ENCODE measurements at places on chromosomes 3 and 15.

GRCh38 chr15:71011503-71012155 is 103.6 kb upstream of the THSD4 start:
- DNase-seq, result no peak

DNA sequence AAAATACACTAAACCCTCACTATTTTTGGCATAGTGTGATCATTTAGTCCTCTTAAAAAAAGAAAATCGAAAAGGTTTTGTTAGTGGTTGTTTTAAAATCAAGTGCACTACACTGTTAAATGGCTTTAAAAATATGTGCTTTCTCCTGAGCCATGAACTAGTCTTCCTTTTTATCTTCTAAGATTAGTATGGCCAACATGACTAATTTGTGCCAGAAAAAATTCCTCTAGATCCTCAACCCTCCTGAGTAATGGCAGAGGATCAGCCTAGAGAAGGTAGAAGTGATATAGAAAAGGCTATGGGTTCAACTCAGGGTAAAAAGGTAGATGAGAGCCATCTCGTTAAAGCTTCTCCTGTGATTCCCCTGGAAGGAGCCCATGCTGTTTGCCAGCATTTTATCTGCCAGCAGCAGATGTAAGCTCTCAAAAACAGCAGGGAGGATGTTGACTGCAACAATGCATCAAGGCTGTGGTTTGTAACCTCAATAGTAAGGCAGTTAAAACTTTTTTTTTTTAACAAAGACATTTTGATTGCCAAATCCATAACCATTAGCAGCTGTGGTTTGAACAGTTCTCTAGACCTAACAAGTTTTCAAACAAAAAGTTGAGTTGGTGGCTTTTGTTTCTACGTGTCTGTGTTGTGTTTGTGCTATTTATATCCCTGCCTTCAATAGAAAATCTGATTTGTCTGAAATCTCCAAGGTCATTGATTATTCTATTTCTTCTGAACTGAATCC is 30.2 kb upstream of the ZNF609 start:
- DNase-seq, result peak; percentile 5

DNA sequence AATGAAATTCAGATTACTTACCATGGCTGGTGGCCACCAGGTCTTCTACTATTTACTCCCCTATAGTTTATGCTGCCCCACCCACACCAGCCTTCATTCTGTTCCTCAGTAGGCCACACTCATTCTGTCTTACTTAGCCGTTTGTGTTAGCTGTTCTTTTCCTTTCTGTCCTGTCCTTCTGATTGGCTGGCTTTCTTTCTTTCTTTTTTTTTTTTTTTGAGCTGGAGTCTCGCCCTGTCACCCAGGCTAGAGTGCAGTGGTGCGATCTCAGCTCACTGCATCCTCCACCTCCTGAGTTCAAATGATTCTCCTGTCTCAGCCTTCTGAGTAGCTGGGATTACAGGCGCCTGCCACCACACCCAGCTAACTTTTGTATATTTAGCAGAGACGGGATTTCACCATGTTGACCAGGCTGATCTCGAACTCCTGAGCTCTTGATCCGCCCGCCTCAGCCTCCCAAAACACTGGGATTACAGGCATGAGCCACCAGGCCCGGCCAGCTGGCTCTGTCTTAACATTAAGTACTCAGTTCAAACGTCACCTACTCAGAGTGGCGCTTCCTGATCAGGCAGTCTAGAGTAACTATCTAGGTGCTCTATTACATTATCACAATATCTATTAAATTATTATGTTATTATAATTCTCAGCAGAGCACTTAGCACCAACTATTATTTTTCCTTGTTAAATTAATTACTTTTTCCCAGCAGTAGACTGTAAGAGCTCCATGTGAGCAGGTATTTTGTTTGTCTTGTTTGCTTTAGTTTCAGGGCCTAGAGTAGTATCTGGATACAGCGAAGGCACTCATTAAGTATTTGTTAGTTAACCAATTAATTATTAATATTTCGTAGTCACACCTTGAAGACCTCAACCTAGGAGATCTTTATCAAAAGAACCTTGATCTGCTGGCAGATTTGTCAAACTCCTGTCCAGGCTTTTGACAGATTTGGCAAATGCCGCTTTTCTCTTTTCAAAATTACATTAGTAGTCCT is 6.4 kb downstream of the CMSS1 start:
- no peak for DNase-seq

- no peak for DNase-seq
Observed at GRCh38 chr15:59657635-59658125, 365 bp upstream of the GTF2A2 start.

GRCh38 chr3:9045371-9045770 is 82.1 kb upstream of the RAD18 start:
- DNase-seq, result no peak

DNA sequence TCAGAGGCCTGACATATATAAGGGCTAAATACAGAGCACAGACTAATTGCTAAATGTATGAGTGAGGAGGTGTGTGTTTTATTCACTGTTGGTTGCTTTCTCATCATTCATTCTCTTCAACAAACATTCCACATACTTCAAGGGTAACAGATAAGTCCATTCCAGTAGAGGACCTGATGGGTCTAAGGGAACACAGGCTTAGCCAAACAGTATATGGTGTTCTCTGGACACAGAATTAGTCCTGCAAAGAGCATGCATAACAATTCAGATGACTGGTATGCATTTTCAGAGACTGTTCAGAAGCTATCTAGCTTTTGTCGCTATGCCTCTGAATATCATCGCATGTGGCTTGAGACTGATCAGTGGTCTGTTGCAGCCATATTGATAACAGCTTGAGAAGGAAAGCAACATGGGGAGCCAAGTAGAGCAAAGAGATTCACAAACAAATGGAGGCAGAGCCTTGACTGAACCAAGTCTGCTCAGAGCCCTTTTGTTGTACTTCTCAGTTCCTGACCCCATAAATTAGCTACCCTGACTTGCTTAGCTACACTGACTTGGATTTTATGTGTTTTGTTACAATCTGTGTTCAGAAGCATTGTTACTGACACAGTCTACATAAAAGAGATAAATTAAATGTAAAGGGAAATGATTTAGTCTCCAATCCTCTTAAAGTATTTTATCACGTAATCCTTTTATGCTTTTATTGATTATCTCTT is 1178.7 kb downstream of the ROBO1 start:
- DNase-seq, result no peak

GRCh38 chr3:43316783-43317460 is 30.6 kb downstream of the SNRK start:
- no peak for DNase-seq

GRCh38 chr15:36797128-36797527 is 217.7 kb downstream of the CDIN1 start:
- DNase-seq, result no peak

GRCh38 chr3:61524933-61525332 is 36.4 kb upstream of the PTPRG start:
- no peak for DNase-seq

GRCh38 chr3:129563332-129563731 is 20.4 kb downstream of the H1-8 start:
- DNase-seq, result no peak

DNA sequence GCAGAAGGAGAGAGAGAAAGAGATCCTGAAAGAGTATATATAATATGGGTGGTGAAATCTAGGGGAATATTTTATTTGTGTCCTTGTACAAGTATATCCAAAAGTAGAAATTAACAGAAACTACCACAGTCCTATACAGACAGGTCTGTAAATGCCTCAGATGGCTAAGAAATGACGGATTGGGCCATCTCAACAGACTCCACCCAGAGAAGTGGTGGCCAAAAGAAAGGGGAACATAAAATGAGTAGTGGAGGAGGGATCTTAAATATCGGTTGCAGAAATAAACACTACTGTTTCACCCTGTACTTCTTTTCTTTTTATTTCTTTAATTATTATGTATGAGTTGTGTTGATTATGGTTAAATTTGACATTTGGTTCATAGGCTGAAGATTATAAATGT is 47.7 kb downstream of the CCR3 start:
- no peak for DNase-seq
